Activated CD4-positive, alpha-beta memory T cell treated with anti-CD3 and anti-CD28 coated beads, Interleukin-2, amount 10 ng/mL, durations not matched to agents 7 days and 5 days (primary cell): ENCODE measurements at places on chromosomes 5 and 9. TPM values are rescaled to one million over a fixed set of nuclear protein-coding genes. Genes with fewer than 3 reads are reported as not detected.

CD274 gene
- 12.4 TPM for total RNA-seq

PCDHA7 gene
- not detected for total RNA-seq

GABRA1 gene
- not detected for total RNA-seq

KCNV2 gene
- total RNA-seq, result not detected

PCDHGC4 gene
- not detected for total RNA-seq

PDCD1LG2 gene
- 4.8 TPM for total RNA-seq

TMEM174 gene
- not detected for total RNA-seq

NMUR2 gene
- total RNA-seq, result not detected

GGTA1 gene
- not detected for total RNA-seq

ZDHHC12 gene
- 81.5 TPM for total RNA-seq

DNA sequence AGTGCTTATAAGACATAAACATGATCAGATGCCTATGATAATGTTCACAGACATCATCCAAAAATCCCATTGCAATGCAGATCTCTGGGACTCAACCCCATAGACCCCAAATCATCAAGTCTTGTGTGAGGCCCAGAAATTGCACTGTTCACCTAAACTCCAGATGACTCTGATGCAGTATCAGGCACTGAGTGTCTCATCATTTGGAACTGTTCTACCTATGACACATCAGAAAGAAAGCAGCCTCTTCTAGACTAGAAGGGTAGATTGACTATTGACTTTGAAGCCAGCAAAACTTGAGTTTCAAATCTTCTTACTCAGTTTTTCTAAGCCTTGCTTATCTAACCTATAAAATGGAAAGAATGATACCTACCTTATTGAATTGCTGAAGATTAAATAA lies 58.7 kb upstream of the PAPPA start:
- no peak for DNase-seq

DNA sequence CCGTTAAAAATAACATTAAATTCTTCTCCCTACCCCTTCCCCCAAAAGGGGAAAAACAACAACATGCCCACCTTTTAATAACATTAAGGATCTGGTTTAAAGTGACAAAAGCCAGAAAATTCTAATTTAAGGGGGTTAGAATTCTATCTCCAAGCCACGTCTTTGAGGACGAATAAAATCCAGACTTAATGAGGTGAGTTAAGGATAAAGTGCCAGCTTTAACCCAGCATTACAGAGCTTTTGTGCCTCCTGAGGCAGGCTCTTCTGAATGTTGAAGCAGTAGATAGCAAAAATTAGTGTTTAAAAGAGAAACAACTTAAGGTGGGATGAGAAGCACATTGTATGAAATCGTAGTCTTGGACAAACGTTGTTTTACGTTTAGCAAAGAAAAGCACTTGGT lies 329.0 kb upstream of the MPDZ start:
- DNase-seq, result no peak

- DNase-seq, result no peak
Observed at GRCh38 chr5:143398451-143399237, 4.8 kb downstream of the NR3C1 start.

DNA sequence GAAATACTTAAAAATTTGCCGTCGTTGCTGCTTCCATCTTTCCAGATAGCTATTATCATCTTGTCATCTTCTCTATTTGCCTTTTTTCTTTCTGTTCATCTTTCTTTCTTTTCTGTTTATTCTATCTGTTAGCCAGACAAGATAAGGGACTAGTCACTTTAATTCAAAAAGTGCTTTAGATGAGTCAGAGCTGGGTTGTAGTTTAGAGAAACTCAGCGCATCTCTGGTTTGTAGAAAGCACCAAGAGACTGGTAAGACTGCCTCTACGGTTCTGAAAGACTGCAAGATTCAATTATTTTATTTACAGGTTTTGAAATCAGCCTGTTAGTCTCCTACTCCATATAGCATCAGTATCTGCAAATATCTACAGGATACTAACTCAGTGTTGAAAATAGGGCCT lies 562.8 kb upstream of the RIOK2 start:
- DNase-seq, result no peak

DNA sequence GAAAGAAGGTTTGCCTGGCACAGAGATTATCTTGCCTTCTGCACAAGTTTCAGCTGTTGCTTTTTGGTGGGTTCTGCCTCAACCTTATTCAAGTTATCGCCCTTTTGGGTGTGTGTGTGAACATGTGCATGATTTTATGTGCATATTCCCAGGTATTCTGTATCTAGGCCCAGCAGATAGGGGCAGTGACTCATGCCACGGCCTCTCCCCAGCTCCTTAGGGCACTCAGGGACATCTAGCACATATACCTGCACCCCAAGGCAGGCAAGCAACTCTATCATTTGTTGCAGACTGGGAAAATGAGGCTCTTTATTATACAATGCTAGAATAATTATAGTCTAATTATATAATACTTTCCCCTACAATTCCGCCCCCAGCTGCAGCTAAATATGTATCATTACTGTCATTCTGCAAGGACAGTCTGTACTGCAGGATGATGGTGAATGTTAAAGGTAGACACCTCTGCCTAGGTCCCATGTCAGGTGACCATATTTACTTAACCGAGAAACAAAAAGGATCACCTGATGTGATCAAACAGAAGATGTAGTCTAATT lies 128.9 kb downstream of the PDE8B start:
- no peak for DNase-seq

DNA sequence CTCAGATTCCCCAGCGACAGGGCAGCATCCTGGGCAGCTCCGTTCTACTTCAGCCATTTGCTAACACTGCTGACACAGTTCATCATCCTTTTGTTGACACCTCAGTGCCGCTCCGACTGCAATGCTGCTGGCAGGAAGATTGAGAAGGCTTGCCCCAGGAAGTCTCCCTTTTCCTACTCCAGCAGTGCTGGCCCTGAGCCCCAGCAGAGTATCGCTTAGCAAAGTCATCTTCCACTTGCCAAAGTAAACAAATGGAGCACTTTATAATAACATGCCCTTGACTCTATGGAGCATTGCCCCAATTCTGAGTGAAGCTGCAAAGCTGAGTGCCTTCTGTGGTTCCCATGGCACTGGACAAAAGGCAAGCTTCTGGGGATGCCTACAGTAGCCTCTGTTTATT lies 32.2 kb downstream of the PRLR start:
- DNase-seq, result no peak

DNA sequence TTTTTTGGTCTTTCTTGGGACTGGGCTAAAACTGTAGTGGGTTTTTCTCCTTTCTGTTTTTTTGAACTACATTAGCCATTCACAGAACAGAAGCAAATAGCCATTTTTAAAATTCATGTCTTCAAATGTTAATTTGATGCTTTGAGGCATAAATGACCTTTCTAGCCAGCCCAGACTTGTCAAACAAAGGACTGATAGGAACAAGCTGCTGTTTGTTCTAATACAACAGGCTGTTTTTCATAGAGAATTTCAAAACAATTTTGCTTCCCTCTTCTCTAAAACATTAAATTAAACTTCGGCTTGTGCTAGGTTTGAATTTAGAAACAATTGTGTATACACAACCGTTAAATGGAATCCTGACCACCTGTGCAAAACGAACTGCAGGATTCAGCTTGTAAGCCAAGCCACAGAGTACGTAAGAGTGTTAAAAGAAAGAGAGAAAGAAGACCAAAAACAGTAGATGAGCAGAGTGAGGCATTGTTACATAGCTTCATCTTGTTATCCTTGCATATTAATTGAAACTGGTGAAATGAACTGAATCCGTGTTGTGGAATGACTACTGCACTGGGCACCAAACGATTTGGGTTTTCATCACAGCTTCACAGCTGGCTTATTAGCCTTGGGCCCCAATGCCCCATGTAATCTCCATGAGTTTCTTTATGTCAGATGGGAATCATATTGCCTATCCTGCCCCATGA lies 100.0 kb downstream of the ZSWIM6 start:
- no peak for DNase-seq

DNA sequence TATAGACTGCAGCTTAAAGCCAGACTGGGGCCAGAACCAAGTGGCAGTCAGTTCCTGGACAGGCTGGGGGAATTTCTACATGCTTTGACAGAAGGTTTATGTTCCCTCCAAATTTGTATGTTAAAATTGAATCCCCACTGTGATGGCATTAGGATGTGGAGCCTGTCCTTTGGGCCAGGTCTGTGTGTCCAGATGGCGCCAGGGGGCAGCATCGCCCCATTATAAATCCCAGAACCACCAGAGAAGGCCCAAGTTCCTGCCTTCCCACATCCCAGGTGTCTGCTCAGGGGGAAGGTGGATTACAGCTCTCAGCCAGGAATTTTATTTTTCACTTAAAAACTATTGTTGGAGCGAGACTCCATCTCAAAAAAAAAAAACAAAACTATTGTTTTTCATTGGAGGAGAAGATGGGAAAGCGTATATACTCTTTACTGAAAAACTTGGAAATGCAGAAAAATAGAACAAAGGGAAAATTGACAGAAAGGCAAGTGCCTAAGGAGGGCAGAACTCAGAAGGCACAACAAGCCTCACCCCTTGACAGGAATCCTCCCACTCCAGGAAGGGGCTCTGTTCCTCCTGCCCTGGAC lies 5.0 kb downstream of the IL3 start:
- DNase-seq, result peak; percentile 69

GRCh38 chr5:61010467-61011454 lies 65.8 kb downstream of the NDUFAF2 start:
- DNase-seq, result no peak

DNA sequence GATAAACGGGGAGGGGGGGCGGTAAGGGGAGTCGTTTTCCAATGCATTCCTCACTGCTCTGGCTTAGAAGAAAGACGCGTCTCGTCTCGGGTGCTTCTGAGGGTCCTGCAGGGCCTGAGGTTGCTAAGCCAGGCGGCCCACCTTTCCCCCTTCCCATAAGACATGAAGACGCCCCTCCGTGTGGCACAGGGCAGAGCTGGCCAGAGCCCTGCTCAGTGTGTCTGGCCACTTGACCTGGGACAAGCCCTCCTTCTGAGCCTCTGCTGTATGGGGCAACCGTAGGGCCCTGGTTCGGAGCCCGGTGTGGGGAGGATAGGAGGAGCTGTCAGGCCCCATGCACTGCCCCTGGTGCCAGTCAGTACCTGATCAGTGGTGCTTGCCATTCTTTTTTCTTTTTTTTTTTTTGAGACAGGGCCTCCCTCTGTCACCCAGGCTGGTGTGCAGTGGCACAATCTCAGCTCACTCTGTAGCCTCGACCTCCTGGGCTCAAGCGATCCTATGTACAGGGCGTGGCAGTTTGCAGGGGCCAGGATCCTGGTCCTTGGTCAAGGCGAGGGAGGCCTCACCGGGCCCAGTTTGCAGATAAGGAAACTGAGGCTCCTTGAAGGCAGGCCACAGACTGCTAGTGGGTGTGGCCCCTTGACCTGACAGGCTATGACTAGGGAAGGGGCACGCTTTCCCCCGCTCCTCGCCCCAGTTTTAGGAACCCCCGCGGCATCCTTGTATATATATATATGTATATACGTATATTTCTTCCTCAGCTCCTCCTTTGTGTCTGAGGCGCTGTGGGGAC lies 172.3 kb upstream of the IER5L start:
- DNase-seq, result no peak

- DNase-seq, result no peak
Observed at GRCh38 chr5:2688586-2688985, 62.9 kb downstream of the IRX2 start.

- DNase-seq, result no peak
Observed at GRCh38 chr5:141957367-141957996, 520 bp downstream of the PCDH12 start.
